ENCODE measurements at places on chromosomes 2 and 18.

GRCh38 chr18:45034179-45034578 lies 353.5 kb downstream of the SETBP1 start:
- no peak for DNase-seq

- no peak for DNase-seq
Measured at GRCh38 chr2:195279840-195280427, 377.1 kb upstream of the SLC39A10 start.

GRCh38 chr18:79964330-79965118 lies at the start of gene HSBP1L1:
HSBP1L1 (plus strand) TSS chr18:79964643; CDS start chr18:79964736, 93 bp downstream.
- DNase-seq, result no peak

DNA sequence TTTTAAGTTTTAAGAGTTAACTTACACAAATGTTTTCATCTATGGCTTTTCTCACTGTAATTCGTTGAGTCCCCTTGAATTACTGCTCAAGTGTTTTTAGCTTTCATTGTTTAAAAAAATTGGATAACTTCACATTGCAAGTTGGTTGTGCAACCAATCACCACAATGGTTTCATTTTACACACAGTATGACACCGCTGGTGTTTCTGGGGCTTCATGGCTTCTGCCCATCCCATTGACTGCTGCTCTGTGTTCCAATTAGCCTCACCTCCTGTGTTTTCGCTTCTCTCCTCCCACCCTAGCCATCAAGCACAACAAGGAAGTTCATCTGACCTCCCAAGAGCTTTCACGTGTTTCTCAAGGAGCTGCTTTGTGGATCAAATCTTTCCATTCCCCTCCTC lies 199.1 kb upstream of the CHAC2 start:
- no peak for DNase-seq

- DNase-seq, result no peak
Measured at GRCh38 chr2:57877811-57878170, 168.8 kb upstream of the VRK2 start.

- DNase-seq, result no peak
Measured at GRCh38 chr2:105082107-105082506, 44.2 kb downstream of the MRPS9 start.

GRCh38 chr18:77191071-77191751 lies 58.4 kb upstream of the GALR1 start:
- no peak for DNase-seq

DNA sequence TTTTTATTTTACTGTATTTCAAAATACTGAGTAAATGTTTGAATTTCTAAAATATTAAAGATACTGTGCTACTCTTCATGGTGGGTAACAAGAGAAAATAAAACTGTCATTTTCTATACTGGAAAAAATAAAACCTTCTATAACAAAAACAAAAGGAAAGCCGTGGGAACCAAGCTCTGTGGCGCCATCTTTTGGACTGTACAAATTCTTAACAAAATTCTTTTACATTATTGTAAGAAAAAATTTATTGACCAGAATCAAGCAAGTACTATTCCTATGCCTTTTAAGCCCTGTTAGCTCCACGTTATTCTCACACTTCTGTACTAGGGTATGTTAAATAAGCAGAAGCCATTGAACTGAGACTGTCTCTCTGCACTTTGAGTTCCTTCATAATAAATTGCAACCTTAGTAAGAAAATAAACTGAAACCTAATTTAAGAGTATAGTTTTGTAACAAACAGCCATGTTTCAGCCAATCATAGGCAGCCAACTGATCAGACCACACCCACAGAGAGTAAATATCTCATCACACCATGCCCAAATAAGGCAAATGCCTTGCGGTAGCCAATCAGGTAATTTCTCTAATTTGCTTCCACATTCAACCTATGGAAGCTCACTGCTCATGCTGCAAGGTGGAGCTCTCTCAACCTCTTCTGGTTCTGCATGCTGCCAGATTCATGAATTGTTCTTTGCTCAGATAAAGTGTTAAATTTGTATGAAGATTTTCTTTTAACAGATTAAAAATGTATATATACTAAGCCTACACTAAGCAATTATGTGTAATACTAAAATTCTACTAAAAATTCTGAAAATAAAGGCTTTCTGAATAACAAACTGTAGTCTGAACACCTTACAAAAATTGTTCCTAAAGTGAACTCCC lies 42.2 kb downstream of the HIBCH start:
- DNase-seq, result no peak

DNA sequence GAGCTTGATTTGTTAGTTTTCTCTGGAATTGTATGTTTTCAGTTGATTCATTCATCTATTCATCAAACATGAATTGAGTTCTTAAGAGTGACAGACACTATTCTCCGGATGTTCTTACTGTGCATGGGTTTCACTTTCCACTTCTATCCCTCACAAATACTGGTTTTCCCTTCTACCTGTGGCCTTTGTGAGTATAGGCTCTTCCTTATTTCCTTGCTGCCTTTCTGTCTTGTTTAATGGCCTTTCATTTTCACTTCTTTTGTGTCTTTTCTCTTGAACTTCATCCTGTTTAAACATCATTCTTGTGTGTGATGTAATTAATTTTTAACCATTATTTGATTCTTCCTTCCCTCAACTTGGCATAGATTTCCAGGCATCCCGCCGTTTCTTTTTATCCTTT lies 90.7 kb downstream of the CRIM1 start:
- DNase-seq, result no peak

GRCh38 chr2:165563468-165564225 lies 94.1 kb downstream of the CSRNP3 start:
- no peak for DNase-seq

DNA sequence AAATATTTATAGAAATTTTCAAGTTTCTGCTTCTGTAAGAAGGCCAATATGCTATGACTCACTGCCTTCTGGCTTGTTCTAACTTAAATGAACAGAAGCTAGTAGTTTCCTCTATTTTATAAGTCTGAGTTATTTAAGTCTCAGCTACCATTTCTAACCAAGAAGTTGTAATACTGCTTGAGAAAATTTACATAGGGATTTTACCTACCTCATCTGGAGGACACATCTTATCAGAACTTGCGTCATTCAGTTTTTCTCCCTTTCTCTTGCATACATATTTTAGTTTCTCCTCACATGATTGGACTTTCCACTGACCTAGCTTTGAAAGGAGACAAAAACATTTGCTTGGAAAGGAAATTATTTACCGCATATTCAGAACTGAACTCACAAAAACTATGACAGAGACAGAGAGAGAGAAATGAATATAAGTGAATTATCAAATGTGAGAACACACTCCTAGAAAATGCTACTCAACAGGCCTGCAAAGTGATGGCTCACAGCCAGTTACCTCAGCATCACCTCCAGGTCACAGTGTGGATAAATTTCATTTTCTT lies 81.1 kb upstream of the CD302 start:
- DNase-seq, result no peak

DNA sequence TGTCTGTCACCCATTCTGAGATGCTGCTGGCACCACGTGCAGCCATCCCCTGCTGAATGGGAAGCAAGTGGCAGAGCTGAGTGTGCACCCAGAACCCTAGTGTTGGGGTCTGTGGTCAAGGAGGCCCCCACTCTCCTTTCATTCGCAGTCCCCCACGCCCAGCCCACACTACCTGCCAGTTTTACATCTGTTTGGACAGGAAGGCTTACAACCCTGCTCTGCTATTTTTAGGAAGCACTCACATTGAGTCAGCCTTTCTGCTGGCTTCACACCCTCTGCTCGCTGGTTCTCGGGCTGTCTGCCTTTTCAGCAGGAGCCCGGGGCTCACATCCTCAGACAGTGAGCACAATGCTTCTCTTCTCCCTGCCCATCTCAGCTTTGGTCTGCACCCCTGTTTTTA lies 10.7 kb upstream of the ADCY3 start:
- peak; percentile 54 for DNase-seq
